Tibial artery (tissue), 4 donors: ENCODE measurements at places on chromosomes 7 and 10.

- DNase-seq: no peak
These were observed 31.7 kb upstream of the C10orf90 start for GRCh38 chr10:126702181-126702580.

DNA sequence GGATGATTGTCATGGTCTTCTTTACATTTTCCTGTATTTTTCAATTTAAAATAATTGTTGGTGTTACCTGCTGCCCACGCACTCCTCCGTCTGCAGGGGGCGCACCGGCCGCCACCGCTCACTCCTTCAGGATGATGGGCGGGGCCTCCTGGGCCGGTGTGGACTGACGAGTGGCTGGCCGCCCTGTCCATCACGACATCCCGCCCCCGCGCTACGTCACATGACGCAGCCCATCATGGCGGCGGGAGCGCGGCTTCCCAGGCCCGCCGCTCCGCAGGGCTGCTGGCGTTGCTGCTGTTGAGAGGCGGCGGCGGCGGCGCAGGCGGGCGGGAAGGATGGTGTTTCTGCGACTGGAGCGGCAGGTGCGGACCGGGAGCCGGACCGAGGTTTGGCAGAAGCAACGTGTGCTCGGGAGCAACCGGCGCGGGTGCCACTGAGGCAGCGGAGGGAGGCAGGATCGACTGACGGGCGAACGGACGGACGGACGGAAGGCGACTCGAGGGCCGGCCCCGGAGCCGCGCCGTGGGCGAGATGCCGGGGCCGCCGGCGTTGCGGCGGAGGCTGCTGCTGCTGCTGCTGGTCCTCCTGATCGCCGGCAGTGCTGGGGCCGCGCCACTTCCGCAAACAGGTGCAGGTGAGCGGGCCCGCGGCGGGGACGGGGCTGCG lies at the start of gene LMTK2:
Gene LMTK2, plus strand, starts transcription at position 216 of the 666 bp plus-strand sequence. Its CDS starts 316 bp downstream, at position 532.
- DNase-seq: peak; percentile 96

DNA sequence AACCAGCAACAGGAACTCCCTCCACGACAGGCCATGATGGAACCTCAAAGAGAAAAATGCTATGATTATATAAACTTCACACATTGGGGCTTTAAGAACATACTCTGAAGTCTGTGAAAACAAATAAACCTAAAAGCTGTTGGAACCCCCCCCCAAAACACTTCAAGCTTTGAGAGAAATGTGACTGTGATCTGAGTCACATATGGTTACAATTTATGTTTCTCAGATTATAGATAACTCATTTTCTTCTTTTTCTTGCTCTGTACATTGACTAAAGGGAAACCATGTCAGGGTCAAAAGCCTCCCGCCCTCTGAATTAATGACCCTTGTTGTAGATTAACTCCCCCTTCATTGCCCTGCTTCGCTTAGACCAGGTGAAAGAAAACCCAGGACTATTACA lies 15.8 kb downstream of the VOPP1 start:
- DNase-seq: no peak

- DNase-seq: no peak
These were observed 9.4 kb upstream of the ZWINT start for GRCh38 chr10:56370217-56371113.

DNA sequence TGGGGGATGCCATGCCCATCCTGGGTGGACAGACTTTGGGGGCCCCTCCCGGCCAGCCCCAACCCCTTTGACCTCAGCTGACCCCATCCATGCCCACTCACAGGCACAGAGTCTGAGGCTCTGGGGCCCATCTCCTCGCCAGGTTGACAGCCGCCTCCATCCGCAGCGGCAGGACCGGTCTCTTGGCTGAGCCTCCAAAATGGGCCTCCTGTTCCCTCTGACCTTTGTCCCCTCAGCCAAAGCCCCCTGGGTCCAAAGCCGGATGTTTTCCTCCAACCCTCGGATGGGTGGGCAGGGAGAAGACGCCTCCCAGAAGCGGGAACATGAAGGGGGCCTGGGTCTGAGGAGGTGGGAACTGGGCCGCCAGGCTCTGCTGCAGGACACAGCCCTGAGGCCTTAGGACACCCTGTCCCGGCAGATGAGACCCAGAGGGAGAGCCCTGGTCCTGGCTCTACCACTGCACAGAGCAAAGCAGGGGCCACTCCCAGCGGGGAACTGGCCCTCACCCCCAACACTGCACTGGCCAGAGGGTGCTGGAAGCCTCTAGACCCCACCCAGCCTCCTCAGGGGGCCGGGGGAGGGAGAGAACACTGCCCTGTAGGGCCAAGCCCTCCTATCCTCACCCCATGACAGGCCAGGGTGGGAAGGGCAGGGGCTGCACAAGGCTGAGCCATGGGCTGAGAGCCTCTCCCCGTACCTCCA lies 12.6 kb downstream of the PDGFA start:
- no peak for DNase-seq
